ENCODE measurements at places on chromosomes 4 and X.

DNA sequence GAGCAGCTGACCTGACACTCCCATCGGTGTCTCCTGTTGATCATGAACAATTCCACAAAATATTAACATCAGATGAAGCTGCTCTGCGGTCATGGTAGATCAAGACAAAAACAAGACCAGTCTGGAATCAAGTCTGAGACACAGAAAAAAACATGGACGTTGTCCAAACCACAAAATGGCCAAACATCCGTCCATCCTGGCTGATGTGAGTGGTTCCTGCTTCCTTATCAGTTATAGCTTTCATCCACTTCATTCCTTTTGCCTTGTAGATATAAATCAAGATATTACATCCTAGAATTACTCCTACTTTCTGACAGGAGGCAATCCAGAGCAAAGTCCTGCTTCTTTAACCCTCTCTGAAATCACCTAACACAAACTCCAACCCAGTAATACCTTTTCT lies 28.8 kb upstream of the PCSK1N start:
- DNase-seq = no peak

- DNase-seq = no peak
These were observed 50.2 kb upstream of the GPR174 start for GRCh38 chrX:79094075-79094832.

GRCh38 chr4:135177321-135177720 lies 975.7 kb upstream of the PABPC4L start:
- DNase-seq = no peak

DNA sequence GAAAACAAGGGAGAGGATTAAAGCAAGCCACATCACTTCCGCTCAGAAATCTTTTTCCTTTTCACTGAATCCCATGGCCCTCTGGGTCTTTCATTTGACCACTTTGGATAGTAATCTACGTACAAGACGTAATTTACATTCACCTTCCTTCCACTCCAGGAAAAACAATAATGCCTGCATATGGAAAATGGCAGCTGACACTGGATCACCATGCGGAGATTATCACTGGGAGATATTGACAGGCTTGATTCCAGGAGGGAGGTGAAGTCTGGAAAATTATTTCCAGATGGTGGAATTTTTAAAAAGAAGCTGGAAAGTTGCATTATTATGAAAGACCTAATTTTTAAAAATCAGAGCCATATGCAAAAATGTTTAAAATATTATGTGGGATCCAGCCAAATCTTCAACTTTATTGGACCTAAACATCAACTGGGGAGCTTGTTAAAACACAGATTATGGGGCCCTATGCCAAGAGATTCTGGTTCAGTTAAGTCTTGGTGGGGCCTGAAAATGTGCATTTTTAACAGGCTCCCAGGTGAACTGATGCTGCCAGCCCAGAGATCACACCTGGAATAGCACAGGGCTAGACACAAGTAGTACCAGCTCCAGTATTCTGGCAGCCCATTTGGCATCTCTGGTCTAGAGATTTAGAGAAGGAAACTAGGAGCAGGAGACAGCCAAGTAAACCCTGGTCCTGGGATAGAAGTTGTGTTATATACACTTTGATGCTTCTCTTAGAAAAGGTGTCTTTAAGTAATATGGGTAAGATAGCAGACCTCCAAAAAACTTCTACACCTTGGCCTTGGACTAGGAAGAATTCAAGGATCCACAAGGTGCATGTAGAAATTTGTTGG lies 290.3 kb upstream of the LDB2 start:
- DNase-seq = no peak

- no peak for DNase-seq
These were observed 69.1 kb downstream of the RASL11B start for GRCh38 chr4:52931243-52931642.

GRCh38 chr4:185357211-185357610 lies 38.5 kb downstream of the LRP2BP start:
- DNase-seq = no peak

GRCh38 chrX:30513284-30513683 lies 64.3 kb downstream of the TASL start:
- DNase-seq = no peak

DNA sequence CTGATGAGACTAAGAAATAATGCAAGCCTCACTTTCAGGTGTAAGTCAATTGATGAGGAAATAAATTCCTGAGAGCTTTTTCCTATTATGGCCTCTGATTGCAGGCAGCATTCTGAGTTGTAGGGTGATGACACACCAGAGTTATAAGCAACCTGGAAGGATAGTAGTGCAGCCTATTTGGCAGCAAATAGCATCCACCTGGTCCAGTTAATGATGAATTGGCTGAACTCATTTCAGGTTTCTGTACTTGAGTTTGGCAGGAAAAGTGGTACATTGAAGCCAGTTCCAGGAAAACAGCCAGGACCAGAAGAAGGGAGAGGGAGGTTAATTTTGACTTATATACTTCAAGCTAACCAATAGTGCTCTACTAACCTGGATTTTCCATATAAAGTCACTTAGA lies 316.8 kb downstream of the NAF1 start:
- no peak for DNase-seq

GRCh38 chr4:143183513-143184216 lies 1.1 kb upstream of the USP38 start:
- DNase-seq = no peak

DNA sequence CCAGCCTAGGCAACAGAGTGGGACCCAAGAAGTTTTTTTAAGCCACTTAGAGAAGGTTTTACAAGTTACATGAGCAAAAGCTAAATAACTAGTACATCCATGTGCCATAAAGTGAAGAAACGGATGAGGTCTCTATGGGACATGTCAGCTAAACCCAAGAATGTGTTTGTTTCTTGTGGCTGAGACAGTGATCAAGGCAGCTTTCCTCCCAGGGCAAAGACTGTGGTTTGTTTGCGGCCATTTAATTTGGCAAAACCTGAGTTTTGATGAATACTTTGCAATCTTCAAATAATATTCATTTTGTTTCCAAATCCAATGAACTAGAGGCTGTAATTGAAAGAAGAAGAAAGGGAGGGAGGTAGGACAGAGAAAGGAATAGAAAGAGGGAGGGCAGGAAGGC lies 44.9 kb upstream of the SLC2A9 start:
- no peak for DNase-seq

DNA sequence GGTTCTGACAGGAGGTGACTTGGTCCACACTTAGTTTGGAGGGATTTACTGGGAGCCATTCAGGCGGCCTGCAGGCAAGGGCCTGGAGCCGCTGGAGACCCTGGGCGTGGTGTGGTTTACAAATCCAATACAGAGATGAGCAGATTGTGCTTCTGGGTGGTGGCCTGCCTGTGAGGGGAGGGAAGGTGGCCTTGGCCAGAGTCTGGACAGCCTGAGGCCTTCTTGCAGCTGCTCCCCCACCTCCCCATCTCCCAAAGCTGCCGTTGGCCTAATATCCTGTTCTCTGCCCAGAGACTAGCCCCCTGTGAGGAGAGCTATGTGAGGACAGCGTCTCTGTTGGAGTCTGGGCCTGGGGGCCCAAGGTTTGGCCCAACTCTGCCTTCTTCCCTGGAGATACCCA lies 163.9 kb upstream of the MAMLD1 start:
- DNase-seq = no peak

DNA sequence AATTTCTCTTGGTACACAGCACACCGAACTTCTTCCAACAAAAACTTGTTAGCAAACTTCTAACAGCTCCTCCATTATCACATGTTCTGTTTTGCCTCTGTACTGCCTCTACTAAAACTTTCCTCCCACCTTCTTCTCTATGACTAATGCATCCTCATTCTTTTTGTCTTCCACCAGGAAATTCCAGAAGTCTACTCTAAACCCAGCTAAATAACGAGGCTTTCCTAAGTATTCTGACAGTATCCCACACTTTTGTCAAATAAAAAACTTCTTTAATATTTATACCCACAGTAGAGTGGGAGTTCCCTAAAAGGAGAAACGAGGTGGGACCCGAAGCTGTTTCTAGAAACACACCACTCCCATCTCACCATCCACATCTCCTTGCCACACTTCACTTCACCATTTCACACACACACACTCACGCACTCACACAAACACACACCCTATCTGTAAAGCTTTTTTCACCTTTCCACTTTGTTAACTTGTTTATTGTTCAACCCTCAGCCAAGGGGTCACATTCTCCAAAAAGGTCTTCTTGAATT lies 280.3 kb downstream of the ARAP2 start:
- no peak for DNase-seq

DNA sequence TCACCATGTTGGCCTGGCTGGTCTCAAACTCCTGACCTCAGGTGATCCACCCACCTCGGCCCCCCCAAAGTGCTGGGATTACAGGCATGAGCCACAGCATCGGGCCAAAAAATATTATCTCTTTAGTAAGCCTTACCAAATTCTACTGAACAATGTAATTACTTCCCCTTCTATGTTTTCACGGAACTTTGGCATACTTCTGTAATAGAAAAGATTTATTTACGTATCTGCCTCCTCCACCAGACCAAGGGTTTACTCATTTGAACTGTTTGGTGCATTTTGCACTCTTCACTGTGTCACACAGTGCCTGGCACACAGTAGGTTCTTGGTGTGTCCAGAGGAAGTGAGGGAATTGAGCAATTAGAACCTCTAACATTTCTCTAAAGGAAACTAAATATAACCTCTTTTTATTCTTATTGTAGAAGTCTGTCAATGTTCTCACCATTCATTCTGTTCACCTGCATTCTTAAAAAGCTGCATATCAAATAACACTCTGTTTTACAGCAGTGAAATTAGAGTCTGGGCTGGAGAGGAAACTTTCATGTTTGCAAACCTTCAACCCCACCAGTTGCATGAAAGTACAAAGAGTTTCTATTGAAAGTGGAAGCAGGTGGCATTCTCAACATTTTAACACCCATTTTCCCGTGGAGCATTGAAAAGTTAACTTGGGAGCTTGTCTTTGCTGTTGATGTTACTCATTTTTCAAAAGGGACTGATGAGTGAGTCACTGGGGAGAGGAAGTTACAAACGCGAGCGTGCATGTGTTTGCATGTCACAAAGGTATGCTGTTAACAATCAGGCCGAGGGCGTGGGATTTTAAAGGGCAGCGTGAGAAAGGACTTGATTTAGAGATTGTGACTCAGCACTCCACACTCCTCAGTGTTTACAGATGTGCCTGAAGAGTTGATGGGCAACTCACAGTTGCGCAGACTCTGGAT lies 314.1 kb downstream of the STK32B start:
- peak; percentile 89 for DNase-seq

DNA sequence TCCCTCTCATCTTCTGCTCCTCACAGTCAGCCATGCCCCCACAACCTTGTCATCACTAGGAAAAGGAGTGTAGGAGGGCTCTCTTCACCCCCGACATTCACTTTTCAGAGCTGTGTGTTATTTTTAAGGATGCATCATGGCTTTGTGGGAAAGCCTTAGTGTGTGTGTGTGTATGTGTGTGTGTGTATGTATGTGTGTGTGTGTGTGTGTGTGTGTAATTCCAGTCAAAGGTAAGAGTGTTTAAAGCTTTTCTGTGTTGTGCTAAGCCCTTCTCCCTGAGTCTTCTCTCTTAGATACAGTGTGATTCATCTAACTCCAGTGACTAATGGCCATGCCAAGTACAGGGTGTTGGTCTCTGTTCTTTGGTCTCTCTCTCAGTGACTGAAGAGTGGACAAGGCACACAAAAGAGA lies 76.6 kb downstream of the CHIC2 start:
- DNase-seq = peak; percentile 29

DNA sequence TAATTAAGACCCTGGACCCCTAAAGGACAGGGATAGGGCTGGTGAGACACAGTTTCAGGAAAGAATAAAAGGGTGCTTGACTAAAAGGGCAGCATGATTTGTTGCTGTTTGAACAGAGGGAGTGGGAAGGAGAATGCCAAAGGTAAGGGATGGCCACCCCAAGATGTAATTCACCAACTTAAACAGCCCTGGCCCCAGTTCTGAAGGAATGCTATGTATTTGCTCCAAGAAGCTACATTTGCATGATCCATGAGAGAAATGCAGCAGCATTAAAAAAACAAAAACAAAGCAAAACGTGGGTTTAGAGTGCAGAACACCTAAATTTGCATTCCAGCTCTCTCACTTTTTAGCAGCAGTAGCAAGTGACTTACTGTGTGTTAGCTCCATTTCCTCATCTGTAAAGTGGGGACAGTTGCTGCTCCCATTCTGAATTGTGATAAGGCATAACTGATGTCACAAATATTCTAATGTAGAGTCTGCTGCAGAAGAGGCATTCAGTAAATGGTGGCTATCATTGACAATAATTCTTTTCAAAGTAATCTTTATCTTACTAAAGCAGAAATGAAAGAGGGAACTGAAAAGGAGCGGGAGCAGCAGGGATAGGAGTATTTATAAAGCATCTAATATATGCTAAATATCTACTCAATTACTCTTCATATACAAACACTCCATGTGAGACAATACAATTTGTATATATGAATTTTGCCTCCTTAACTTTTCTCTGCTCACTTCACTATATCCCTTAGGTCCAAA lies 115.8 kb downstream of the PPARGC1A start:
- DNase-seq = no peak

GRCh38 chr4:17063888-17064287 lies 165.4 kb upstream of the LDB2 start:
- DNase-seq = peak; percentile 26

- DNase-seq = no peak
These were observed 34.7 kb downstream of the NOP14 start for GRCh38 chr4:2928242-2929176.

DNA sequence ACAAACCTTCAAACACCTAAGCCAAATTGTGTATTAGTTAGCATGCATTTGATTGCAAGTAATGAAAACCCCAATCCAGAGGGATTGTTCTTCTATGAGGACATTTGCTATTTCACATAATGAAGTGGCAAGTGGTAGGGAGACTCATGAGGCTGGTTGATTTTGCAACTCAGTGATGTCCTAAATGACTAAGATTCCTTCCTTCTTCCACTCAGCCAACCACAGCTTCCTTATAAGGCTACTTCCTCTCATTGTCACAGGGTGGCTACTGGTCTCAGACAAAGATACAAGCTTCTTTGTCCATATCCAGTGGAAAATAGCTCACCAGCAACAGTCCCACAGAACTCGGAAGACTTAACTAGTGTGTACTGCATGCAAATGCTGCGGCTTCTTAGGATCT lies 5.3 kb upstream of the OTC start:
- no peak for DNase-seq

DNA sequence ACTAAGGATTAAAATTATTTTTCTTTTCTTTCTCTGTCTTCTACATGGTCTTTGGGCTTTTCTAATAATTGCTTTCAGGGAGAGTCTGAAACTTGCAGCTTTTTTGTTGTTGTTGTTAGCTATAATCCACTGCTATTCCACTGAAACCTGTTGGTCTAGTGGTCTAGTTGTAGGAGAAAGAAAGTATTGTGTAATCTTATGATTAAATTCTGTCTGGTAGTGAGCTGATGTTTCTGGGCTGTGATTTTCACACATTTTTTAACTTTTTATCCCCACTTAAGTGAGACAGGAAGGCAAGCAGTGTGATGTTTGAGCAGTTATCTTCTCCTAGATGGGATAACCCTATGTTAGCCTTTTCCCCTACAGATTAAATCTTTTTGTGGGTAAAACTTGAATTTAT lies 825.2 kb downstream of the PCDH7 start:
- no peak for DNase-seq

DNA sequence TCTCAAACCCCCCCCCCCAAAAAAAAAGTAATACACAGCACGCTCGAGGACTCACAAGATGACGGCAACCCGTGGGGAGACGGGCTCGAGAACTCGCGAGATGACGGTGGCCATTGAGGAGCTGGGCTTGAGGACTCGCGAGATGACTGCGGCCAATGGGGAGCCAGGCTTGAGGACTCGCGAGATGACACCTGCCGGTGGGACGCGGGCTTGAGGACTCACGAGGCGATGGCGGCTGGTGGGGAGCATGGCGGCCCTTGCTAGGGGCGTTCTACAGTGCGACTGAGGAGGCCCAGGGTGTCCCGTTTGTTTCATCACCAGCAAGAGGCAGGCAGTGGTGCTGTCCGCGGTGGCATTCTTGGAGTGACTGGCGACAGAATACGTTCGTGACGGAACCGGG lies 172.4 kb upstream of the MAGEB16 start:
- DNase-seq = no peak

- no peak for DNase-seq
These were observed 595.0 kb downstream of the ACTRT1 start for GRCh38 chrX:127457161-127457560.

All from amniotic stem cell (primary cell).